ENCODE measurements at places on chromosomes 3 and 15.

DNA sequence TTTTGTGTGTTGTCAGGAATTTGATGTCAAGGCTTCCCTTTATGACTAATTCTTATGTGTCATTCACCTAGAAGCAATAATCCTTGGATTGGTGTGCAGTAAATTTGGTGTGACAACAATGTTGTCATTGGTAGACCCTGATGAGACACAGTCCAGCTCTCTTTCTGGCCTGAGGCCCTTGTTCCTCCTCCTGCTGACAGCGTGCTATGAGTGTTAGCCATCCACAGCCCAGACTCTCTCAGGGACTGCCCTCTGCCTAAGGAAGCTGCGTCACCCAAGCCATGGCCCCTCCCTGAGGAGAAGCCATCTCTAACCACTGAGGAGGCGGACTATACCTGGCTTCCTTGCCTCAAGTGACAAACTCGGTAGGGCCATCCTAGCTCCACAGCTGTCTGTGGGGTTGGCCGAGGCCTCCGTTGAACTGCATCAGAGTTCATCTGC lies 13.3 kb upstream of the TM4SF1 start:
- DNase-seq: no peak

GRCh38 chr3:8952130-8952529 lies 11.1 kb downstream of the RAD18 start:
- no peak for DNase-seq

GRCh38 chr3:46464326-46465195 lies at the start of gene LTF:
TSS of gene LTF (minus strand) at chr3:46464905. CDS start at chr3:46464867, 38 bp downstream.
- DNase-seq: no peak

- DNase-seq: no peak
These were observed 308.4 kb downstream of the PDCD6IP start for GRCh38 chr3:34106879-34107278.

DNA sequence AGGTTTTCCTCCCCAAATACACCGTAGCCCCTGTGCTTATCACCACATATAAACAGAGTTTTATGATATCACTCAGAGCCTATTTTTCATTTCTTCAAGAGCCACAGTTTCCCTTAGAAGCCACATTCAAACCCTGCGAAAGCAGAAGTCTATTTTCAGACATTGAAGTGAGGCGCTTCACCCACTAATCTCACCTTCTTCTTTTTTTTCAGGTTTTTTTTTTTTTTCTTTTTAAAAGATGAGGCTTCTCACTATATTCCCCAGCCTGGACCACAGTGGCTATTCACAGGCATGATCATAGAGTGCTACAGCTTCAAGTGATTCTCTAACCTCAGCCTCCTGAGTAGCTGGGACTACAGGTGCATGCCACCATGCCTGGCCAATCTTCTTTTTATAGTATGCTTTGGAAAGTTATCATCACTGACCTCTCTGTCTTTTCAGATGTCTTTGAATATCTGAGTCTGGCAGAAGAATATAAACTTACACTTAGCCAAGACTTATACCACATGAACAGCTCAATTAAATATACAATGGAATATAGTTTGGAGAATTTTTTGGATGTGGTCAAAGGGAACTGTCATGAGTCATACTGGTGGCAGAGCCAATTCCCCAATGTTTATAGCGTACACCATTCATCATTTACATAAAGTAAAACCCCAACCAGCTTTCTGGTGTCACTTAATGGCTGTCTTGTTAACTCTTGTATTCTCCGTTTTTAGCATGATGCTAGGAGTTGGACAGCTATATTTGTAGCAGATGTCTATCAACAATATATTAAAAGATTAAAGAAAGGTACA lies 59.7 kb upstream of the CCDC50 start:
- DNase-seq: no peak

GRCh38 chr3:7562892-7563291 lies 702.0 kb downstream of the GRM7 start:
- no peak for DNase-seq

DNA sequence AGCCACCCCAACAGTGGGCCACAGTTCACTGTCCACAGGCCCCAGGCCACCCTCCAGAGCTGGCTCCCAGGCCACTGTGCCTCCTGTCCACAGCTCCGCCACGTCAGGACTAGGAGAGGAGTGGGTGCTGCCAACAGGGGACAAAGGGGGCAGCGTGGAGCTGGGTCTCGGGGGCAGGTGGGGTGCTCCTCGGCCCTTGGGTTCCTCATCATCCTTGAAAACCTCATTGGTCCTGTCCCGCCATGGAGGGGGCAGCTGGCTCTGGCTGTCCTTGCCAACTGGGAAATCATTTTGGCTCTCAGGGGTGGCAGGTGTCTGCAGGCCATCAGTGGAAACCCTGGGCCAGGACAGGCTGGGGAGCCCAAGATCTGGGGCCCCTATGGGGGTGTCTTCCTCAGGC lies 45.2 kb downstream of the ADAMTS7 start:
- DNase-seq: no peak

DNA sequence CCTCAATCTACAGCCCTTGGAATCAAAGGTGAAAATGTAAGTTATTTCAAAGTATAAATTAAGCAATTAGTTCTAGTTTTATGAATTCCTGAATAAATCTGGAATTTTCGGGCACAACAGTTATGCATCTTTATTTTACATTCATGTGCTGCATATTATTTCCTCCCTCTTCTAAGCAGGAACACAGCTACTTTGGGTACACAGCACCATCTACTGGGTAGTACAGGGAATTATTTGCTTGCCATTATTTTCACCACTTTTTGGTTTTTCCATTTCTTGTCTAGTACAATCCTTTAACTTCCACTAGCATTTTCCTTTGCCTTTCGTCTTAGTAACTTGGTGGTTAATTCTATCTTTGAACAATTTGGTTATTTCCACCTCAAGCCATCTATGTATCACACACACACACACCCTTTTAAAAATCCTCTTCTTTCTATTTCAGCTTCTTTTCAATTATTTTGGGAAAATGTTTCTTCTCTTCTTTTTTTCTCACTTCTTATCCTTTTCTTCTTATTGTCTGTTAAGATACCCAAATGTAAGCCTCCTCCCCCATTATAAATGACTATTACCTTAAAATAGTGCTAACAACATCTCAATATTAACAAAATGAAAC lies 451.0 kb downstream of the MFSD1 start:
- no peak for DNase-seq

- no peak for DNase-seq
These were observed 63.6 kb downstream of the FAM81A start for GRCh38 chr15:59501597-59501996.

DNA sequence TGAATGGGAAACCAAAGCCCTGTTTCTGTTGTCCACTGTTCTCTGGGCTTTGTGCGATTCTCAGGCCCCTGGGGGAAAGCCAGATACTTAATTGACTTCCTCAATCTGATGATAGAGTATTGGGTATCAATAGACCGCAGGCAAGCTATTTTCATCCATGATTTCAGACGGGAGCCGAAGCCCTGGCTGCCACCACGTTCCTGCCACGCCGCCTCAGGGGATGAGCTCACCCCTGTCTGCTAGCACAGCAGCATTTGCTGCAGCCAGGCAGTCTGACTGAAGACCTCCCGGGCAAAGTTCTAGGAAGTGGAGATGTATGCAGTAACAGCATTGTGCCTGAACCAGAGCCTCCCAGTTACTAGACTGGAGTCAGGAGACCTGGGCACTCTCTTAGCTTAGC lies 69.8 kb downstream of the ISG20 start:
- no peak for DNase-seq

- no peak for DNase-seq
These were observed 127.4 kb downstream of the EDEM1 start for GRCh38 chr3:5314897-5315296.

GRCh38 chr3:41836360-41837134 lies 125.4 kb downstream of the ULK4 start:
- no peak for DNase-seq

- DNase-seq: no peak
These were observed 432.1 kb upstream of the CFAP20DC start for GRCh38 chr3:59481776-59482400.

- no peak for DNase-seq
These were observed 34.8 kb upstream of the RAB6B start for GRCh38 chr3:133930341-133930933.

DNA sequence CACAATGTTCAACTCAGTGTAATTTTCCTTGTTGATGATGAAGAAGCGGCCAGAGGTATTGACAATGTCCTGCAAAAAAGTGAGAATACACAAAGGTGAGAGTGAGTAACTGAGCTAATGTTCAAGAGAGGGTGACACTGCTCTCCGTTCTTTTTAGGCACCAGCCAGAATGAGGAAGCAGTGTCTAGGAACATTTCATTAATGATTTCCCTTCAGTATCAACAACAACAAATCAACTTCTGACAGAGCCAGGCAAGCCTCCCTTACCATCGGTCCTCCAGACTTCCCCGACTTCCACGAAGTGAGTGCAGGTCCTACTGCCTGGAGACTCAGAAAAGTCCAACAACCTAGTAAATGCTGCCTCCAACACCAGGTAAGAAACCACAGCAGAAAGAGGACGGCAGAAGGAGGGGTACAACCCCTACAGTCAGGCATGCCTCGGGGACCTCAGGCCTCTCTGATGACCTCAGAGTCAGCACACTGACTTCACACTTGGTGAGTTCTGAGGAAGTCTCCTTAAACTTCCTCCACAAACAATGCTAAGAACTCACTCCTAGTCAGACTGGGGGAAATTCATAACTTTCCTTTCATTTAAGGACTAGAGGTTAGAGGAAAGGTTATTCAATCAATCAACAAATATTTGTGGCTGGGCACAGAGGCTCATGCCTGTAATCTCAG lies 62.7 kb downstream of the NPTN start:
- DNase-seq: no peak

- no peak for DNase-seq
These were observed 137.8 kb upstream of the MYRIP start for GRCh38 chr3:39671600-39671999.

- no peak for DNase-seq
These were observed 24.4 kb downstream of the ONECUT1 start for GRCh38 chr15:52765785-52766184.

DNA sequence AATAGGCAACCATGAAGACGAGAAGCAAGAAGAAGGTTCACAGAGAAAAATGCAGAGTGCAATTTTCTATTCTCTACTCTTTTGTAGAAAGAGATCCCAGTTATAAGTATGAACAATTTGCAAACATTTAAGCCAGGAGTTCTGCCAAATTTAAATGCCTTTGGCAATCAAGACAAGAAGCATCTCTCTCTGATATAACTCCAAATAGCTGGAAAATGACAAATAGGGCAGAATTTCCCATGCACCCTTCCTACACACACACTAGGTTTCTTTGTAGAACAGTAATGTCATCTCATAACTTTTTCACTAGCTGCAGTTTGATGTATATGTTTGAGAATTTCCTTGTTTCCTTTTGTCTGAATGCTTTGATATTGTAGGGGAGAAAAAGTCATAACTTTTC lies 333.5 kb upstream of the AZI2 start:
- no peak for DNase-seq

DNA sequence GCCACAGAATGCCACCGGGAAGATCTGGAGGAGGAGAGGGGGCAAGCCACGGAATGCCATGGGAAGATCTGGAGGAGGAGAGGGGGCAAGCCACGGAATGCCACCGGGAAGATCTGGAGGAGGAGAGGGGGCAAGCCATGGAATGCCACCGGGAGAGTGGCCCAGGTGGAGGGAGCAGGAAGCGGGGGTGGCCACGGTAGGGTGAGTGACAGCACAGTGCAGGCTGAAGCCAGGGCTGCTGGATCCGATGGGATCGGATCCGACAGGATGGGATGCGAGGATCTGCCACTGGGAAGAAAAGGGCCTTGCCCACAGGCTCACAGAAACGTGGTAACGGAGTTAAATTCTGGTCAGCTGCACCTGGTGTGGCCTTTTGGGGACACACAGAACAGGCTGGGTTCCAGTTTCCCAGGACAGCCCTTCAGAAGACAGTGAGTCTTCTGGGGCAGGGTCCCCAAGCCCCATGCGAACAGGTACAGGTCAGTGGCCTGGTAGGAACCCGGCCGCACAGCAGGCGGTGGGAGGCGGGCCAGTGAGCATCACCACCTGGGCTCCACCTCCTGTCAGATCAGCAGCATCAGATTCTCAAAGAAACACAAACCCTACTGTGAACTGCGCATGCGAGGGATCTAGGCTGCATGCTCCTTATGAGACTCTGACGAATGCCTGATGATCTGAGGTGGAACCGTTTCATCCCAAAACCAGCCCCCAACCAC lies 58.8 kb downstream of the XXYLT1 start:
- no peak for DNase-seq

DNA sequence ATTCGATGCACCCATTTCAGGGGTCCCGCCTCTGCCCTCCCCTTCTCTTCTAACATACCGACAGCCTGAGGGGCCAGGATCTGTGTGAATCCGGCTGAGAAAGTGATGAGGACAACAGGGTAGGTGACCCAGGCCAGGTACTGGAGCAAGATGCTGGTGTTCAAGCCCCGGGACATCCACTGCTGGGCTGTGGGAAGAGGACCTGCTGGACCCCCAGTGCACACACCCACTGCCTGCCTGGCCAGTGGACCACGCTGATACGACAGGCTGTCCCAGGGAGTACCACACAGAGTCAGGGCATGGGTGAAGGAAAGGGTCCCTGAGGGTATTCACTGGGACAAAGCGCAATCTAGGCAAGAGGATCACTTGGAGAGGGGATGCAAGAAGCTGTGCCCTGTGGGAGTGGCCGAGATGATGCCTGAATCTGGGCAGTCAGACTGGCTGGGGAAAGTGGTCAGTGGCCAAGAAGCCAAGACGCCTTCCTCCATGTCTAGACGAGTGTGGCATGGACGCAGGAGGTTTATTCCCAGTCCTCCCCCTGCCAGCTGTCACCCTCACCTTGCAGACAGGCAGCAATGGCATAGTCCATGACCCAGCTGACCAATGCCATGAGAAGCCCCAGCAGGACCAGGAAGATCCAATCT lies 3.2 kb downstream of the CLCN2 start:
- no peak for DNase-seq

DNA sequence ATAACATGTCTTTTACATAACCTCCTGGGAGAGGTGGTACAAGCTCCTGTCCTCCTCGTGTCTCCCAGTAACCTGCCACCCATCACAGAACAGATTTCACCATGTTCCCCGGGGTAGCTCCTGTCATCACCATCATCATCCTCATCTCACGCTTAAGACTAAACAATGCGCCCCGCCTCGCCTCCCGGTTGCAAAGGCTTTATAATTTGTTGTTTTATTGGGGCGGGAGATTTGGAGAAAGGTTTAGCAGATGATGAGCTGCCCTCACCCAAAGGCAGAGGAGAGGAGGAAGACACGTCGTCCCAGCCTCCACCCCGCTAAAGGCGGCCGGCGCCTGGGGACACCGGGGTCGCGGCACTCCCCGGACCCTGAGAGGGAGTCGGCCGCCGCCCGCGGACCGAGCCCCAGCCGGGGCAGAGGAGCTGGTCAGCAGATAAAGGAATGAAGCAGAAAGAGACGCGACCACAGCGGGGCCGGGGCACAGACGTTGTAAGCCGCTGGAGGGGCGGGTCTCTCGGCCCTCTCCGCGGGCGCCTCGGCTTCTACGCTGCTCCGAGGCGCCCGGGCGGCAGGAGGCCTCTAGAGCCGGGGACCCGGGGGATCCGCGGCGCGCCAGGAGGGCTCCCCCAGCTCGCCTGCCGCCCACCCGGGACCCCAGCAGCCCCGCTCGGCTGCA lies 589 bp downstream of the HERC1 start:
- no peak for DNase-seq

- DNase-seq: no peak
These were observed 133.5 kb downstream of the LRRK1 start for GRCh38 chr15:101052681-101053121.

- no peak for DNase-seq
These were observed 8.5 kb downstream of the CCR5AS start for GRCh38 chr3:46398186-46398955.

Data from stimulated activated CD4-positive, alpha-beta T cell treated with anti-CD3 and anti-CD28 coated beads, Interleukin-1b, Interleukin-23, amount 100 ng/mL, for 24 hours (primary cell).